ENCODE measurements at places on chromosomes 7 and 10.
A peak's percentile ranks its signal among the peaks of the same experiment; 100 is the strongest.

DNA sequence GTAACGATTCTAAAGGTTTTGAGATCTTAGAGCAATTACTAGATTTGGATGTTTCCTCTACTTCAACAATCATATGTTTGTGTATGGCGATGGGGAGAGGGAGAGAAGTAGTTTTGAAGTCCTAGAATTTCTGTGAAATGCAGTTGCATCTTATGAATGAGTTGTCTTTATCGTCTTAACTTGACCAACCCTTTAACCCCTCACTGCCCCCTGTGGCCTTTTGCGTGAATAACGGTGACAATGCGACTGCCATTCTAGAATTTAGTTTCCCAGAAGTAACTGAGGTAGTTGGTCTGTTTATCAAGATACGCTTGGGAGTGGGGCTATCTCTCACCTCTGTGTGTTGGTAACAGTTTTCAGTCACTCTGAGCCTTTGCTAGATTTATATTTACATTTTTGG, 204.6 kb downstream of the HDAC9 start:
- no peak for DNase-seq

DNA sequence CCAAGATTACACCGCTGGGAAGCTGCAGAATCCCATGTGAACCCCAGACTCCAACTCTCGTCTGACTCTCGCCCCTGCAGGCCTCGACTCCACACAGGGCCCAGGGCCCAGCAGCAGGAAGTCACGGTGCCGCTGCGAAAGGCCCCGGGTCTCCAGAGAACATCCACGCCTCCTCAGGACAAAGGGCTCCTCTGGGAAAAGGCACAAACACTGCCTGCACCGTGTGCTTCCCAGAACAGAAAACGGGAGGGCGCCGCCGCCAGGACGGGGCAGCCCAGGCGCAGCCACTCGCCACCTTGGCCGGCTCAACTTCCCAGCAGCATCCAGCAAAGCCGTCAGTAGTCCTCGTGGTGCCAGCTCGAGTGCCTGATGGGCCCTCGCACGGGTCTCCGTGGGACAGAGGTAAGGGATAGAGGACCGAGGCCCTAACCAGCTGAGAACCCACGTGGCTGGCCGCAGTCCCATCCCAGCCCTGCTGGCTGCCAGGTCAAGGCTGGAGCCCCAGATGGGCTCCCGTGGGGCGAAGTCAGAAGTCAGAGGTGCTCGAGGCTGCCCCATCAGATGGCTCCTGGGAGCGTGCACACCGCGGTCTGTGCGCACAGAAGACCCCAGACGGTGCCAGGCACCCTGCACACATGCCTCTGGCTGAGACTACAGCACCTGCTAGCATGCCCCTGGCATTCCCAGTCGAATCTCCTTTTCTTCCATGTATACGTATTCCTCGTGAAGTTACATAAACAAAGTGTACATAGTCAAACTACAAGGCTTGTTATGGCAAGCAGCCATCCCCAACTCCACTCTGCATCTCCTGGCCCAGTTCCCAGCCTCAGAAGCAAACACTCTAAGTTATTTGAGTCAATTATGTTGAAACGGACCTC, 60.2 kb downstream of the MAD1L1 start:
- DNase-seq, result no peak

- DNase-seq, result no peak
Observed at GRCh38 chr10:32959006-32959920, 1.2 kb upstream of the ITGB1 start.

GRCh38 chr10:63603709-63604445, 82.7 kb downstream of the REEP3 start:
- no peak for DNase-seq

DNA sequence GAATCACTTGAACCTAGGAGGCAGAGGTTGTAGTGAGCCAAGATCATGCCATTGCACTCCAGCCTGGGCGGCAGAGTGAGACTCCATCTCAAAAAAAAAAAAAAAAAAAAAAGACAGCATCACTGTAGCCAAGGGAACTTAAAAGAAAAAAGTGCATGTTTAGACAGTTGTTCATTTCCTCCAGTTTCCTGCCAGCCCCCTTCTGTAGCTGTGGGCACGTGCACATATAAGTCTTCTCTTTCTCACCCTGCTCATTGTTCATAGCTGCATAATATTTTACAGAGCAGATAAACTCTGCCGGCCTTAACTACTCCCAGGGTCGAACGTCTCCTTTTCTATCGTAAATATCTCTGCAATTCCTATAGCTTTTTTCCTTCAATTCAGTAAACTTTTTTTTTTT, 132.6 kb downstream of the LHPP start:
- DNase-seq, result no peak

DNA sequence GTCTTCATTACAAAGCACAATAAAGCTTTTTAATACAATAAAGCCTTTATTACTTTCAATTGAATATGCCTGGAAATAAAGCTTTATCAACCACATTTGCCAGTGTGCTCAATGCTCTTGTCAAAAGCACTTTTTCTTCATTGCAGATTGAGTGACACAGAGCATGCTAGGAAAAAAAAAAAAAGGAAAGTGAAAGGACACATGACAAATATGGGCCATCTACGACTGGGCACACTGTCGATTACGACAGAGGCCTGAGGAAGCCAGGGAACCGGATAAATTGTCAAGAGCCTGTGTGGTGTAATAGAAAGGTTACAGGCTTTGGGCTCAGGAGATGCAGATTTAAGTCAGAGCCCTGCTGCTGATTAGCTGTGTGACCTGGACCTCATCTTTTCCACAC, 84.8 kb upstream of the LRGUK start:
- no peak for DNase-seq

DNA sequence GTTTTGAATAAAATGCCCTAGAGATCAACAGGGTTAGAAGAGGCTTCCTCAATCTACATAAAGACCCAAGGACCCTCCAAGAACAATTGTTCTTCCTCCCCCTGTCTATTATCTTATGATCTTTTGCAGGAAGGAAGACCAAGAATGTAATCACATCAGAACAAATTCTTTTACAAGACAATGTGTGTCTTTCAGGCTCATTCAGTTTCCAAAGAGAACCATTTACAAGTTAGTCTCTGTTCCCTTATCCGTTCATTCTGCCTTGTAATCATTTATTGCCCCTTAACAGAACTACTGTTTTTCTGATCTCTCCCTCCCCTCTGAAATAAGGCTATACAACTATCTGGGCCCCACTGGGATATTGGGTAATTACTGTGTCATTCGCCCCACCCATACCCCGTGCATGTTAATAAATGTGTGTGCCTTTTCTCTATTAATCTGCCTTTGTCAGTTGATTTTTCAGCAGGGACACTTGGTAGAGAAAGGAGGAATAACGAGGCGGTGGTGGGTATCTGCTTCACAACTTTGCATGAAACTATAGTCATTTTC, 5.7 kb upstream of the MKRN1 start:
- DNase-seq, result no peak

GRCh38 chr7:68813551-68814080, 784.7 kb upstream of the AUTS2 start:
- no peak for DNase-seq

- DNase-seq, result no peak
Observed at GRCh38 chr10:20874261-20874660, 22.9 kb downstream of the NEBL start.

DNA sequence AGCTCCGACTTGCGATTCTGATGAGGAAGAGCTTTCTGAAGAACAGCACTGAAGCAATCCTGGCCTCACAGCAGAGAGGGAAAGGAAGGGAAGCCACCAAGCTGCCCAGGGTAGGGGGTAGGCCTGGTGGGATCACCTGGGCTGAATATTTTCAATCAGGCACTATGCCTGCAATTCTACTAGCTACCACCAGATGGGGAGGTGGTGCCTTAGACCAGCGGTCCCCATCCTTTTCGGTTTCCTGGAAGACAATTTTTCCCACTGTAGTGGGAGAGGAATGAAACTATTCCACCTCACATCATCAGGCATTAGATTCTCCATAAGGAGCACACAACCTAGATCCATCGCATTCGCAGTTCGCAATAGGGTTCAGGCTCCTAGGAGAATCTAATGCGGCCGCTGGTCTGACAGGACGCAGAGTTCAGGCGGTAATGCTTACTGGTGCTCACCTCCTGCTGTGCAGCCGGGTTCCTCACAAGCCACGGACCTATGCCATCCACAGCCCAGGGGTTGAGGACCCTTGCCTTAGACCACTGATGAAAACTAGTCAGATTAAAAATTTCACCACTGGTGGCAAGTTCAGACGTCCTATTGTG, 2.7 kb downstream of the LRRC20 start:
- no peak for DNase-seq

- no peak for DNase-seq
Observed at GRCh38 chr7:19872094-19872493, 98.7 kb upstream of the TMEM196 start.

DNA sequence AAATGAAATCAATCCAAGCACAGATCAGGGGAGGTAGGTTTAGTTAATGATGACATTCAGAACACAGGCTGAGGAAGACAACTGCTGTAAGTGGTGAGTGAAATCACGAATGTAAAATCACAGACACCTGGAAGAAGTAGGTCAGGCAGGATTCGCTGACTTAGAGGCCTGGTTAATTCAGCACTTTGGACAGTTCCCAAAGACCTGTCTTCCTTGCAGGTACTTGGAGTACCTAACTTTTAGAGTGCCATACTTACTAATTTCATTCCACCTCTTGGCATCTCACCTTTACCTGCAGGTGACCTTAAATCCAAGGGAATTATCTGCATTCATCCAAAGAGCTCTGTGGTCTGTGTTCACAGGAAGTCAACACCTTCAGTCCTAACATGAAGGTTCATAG, 822.3 kb downstream of the PHTF2 start:
- DNase-seq, result no peak

DNA sequence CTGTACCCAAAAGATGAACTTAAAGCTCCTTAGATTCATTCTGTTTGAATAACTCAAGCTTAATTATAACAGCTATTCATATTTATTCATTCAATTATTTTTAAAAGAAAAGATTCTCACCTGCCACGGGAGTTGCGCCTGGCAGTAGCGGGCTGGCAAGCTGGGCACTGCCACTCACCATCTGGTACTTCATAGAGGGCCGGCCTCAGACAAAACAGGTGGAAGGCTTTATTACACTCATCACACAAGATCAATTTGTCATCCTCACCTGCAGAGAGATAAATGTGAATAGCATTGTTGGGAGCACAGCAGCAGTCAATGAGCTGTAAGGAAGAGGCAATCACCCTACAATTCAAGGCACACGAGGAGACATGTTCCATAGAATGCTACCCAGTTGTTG, 15.8 kb downstream of the FZD9 start:
- no peak for DNase-seq

GRCh38 chr7:151461096-151461941, 21.4 kb upstream of the CRYGN start:
- no peak for DNase-seq

GRCh38 chr7:143230602-143231457, 9.0 kb downstream of the TAS2R40 start:
- no peak for DNase-seq

DNA sequence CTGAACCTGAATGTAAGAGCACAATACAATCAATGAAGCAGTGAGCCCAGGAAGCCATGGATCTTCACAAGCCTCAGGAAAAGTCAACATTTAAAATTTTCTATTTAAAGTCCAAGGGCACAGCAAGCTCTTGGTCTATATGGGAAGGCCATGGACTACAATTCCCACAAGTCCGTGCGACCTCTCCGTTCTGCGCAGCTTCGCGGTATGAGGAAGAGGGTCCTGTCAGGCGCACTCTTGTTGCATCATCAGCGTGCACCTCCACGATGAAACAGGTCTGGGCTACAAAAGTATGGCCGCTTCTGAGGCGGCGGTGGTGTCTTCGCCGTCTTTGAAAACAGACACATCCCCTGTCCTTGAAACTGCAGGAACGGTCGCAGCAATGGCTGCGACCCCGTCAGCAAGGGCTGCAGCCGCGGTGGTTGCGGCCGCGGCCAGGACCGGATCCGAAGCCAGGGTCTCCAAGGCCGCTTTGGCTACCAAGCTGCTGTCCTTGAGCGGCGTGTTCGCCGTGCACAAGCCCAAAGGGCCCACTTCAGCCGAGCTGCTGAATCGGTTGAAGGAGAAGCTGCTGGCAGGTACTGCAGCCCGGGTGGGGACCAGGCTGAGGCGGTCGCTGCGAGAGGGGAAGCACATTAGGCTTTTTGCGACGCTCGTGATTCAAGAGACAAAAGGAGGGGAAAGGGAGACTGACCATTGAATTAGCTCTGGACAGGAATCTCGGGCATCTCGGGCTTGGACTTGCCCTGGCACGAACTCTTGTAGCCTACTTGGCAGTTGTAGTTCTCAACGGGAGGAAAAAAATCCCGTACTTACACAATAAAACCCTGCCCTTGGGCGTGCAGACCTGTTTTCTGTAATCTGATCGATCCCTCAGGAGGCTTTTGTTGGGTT, at the start of gene TRUB1:
TSS of gene TRUB1 (plus strand) at position 234 of the 894 bp plus-strand sequence. CDS start at position 293, 59 bp downstream.
- DNase-seq, result peak; percentile 80

DNA sequence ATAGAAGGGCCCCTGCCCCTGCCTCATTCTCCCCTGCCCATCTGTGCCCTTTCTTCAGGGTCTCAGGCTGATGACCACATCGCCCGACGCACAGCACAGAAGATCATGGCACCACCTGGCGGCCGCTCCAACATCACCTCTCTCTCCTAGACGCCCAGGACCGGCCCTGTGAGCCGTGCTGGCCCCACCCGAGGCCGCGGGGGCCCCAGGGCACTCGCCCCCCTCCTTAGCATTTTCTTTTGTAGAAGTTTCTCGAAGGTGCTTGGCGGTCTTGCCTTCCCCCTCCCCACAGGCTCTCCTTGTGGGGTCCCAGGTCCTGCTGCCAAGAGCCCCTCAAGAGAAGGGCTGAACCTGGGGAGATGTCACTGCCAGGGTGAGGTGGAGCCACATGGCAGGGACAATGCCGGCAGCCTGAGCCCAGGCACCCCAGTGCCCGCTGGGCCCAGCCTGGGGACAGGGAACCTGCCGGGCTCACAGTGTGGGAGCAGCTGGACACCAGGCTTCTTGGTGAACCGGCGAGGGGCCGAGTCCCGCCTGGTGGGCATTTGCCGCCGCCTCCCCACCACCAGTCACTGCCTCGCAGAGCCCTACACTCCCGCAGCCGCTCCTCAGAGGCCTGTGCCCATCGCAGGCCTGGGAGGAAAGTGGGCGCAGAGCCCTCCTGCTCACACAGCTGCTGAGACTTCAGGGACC, 18.2 kb downstream of the DPYSL4 start:
- no peak for DNase-seq

DNA sequence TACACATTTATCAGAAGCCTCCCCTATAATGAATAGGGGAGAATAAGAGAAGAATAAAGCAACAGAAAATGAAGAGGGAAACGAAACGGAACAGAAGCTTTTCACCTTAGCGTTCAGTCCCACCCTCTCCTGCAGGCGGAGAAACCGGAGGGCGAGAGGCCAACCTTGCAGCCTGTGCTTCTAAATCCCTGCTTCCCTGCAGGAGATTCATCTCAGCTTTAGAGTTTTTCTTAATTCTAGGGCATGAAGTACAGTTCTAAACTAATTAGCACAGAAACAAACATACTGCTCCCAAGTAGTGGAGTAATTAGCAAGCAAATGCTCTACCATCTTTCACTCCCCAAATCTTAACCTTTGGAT, 107.2 kb downstream of the CUBN start:
- DNase-seq, result no peak
